ENCODE measurements at places on chromosomes 16 and 17.
A peak's percentile ranks its signal among the peaks of the same experiment; 100 is the strongest.

DNA sequence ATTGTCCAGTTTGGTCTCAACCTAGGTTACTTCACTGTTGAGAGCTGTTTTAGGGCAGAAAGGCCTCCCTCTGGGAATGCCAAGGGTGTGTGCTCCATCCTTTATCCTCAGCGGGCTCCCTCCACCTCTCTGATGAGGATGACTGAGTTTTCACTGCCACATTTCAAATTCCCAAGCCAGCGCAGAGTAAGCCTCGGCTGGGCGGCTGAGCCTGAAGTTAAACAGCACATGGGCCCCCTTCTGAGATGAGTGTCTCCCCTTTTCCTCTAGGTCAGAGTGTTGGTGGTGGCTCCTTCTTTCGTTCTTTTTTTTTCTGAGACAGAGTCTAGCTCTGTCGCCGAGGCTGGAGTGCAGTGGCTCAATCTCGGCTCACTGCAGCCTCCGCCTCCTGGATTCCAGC is 5.5 kb upstream of the GCSH start:
- no peak for DNase-seq

- no peak for DNase-seq
Observed at GRCh38 chr16:89316701-89317100, 99.2 kb downstream of the ZNF778 start.

DNA sequence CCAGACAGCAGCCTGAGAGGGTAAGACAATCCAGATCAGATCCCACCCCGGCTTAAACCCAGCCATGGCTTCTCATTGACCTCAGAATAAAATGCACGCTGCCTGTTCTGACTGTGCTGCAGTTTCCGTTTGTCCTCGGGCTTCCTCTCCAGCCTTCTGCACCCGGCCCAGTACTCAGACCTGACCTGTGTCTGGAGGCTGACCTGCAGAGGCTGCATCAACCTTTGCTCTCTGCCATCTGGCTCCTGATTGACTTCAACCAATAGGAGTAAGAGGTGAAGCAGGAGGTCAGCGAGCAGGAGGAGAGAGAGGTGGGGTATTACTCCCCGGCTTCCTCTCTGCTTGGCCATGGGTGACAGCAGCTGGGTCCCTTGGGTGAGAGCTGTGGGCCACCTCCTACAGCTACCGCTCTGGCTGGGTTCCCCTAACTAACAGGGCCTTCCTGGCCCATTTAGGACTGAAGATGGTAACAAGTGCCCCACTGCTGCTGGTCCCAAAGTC is 46.7 kb downstream of the C16orf82 start:
- DNase-seq = peak; percentile 23

DNA sequence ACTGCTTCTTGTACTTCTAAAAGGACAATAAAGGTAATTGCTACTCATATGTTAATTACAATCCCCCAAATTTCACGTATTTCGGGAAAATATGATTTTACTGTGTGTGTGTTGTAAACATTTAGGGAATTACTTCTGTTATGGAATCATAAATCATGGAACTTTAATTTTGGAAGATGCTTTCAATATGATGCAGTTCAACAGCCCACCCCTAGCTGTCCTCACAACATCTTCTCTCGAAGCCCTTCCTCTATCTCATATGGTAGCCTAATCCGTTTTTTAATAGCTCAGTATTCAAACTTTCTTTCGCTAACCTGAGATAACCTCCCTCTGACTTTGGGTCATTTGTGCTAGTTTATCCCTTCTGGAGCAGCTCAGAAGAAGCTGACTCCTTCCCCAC is 78.4 kb downstream of the ANKFN1 start:
- no peak for DNase-seq

DNA sequence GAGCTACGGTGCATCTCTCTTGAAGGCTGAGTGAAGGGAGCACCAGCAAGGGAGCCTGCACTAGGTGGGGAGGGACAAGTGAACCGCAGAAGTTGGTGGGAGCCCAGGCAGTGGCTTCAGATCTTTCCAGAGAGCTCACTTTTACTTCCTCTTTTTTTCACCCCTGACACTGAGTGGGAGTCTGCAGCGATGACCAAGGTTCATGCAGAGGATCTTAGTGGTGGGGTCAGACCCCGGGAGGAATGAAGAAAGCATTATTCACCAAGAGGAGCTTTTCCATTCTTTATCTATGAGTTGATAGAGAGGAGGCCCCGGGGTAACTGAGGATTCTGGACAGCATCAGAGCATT is 3.0 kb upstream of the CCL2 start:
- peak; percentile 18 for DNase-seq

DNA sequence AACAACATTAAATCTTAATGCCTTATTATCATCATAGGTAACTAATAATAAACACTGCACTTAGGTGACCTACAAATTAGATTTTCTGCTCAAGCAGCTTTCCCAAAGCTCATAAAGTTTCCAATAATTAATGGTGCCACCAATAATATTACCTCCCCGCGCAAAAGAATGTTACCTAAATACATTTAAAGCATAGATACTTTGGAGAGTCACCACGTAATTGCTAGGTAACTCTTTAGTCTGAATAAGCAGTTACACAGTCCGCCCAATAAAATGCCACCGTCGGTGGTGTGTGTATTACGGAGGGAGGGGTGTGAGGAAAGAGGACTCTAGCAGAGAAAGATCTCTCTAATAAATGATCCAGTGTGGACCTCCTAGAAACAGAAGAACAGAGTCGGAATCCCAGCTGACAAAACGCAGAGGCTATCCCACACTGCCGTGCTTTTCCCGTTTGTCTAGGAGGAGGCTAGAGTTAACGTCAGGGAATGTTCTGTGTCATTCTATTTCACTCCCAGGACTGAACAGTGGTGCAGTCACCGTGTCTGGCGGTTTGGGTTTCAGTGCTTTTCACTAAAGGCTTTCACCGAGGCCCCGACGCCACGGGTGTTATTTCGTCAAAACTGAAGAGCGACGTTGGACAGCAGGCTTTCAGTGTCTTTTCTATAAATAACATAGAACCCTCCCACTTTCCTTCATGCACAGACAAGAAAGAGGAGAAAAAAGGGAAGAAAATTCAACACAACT is 630 bp downstream of the RNFT1 start:
- DNase-seq = no peak

- no peak for DNase-seq
Observed at GRCh38 chr17:31311526-31311925, 2.3 kb downstream of the EVI2B start.

- no peak for DNase-seq
Observed at GRCh38 chr16:769184-769784, 8.8 kb downstream of the MSLN start.

- DNase-seq = no peak
Observed at GRCh38 chr16:74461826-74462225, 40.5 kb upstream of the CLEC18B start.

DNA sequence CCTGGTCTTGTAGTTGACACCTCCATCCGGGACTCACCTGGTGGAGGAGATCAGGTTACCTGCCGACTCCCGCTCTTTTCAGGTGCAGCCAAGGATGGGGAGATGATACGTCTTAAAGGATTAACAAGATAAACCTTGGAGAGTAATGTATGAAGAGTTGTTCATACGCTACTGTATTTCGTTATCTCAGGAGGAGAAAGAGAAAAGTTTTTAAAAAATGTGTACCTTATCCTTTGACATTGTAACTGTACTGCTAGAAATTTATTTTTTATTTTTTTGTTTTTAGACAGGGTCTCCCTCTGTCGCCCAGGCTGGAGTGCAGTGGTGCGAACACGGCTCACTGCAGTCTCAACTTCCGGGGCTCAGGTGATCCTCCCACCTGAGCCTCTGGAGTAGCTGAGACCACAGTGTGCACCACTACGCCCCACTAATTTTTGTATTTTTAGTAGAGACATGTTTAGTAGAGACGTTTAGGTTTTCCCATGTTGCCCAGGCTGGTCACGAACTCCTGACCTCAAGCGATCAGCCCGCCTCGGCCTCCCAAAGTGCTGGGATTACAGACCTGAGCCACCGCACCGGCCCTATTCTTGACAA is 764 bp upstream of the SMURF2 start:
- DNase-seq = no peak

DNA sequence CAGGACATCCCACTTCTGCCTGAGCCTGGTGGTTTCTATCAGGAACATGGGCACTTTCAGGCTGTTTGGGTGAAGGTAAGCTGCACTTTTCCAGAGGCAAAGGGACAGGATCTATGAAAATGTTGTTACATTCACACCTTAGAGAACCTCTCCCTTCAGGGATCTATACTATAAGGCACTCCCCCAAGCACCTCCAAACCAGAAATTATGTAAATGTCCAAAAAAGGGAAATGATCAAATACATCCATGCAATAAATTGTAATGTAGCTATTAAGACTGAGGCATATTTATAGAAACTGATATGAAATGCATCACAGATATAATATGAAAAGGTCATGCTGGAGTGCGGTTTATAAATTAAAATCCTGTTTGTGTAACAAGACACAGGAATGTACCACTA is 23.3 kb upstream of the COG7 start:
- DNase-seq = no peak

- no peak for DNase-seq
Observed at GRCh38 chr17:33115366-33115765, 123.7 kb downstream of the SPACA3 start.

DNA sequence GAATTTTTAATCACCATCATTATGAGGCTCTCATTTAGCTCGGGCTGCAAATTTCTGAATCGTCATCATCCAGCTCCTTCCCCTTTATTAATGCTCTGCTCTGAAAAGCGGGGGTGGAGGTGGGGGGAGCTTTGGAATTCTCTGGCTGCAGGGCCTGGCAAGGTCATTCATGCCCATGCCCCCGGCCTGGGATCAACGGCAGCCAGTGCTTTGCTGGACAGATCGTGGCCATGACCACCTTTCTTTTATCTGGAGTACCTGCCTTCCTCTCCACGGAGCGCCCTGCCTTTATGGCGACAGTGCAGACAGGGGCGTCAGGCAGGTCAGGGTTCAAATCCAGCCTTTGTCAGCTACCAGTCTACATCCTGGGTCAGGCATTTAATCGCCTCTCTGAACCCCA is 5.1 kb upstream of the CPSF4L start:
- DNase-seq = no peak

- DNase-seq = no peak
Observed at GRCh38 chr16:49478616-49479015, 105.0 kb downstream of the C16orf78 start.

- no peak for DNase-seq
Observed at GRCh38 chr17:49575679-49576087, at the start of gene NXPH3. NXPH3 (plus strand) TSS chr17:49575871; CDS start chr17:49576220, 349 bp downstream.

GRCh38 chr16:51535591-51535990 is 384.5 kb upstream of the SALL1 start:
- DNase-seq = no peak

GRCh38 chr16:30407804-30408534 is 563 bp downstream of the ZNF771 start:
- no peak for DNase-seq

GRCh38 chr17:38564254-38564837 is 41.4 kb downstream of the SRCIN1 start:
- no peak for DNase-seq

DNA sequence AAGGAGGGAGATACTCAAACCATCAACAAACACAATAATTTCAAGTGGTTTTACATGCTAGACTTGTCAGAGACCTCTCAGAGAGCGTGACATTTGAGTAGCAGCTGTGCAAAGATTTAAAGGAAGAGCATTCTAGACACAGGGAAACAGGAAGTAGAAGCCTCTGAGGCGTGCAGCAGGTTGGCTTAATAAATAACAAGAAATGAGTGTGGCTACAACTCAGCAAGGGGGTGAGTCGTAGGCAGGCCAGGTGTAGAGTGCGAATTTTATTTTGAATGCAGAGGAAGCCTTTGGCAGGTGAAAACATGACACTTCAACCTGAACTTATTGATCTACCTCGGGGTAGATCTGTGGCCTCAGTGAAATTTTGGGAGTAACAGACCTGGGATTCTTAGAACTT is 73.2 kb upstream of the MRTFB start:
- DNase-seq = peak; percentile 39

DNA sequence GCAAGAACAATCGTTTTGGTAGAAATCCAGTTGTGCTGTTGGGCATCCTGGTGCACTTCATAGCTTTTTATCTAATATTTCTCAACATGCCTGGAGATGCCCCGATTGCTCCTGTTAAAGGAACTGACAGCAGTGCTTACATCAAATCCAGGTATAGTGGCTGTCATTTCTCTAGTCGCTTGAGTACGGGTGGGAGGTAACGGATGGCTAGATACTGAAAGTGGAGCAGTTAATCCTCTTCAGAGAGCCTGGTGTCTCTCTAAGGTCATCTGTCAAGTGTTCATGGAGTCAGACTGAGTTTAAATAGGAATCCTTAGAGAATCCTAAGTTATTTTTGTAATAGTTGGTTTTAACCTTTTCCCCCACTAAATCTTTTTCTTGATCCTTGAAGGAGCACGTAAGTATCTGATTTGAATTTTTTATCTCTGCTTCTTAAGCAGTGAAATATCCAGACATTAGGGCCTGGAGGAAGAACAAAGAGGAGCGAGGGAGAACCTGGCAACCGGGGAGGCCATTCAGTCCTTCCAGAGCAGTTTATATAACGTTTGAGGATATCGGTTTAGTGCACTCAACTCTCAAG is 37.2 kb downstream of the MFSD11 start:
- DNase-seq = no peak

- DNase-seq = no peak
Observed at GRCh38 chr16:8958344-8959167, 5.2 kb downstream of the USP7 start.

DNA sequence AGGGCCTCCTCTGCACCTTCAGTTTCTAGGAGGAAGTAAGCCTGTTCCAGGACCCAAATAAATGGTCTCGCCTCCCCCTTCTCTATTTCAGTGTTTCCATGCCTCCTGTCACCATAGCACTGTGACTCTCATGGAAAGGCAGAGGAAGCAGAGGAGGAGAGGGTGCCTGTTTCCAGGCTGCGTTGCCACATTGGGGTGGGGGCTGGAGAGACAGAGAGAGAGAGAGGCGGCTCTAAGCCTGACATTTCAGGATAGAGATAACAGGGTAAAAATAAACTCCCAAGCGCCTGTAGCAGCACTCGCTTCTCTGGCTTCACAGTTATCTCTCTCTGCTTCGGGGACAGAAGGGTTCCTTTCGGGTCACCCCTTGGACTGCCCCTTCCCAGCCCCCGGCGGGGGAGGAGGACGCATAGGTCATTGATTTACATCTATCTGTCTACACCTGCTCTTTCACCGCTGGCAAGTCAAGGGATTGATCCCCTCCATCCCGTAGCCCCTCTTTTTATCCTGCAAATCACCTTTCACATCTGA is 71.2 kb upstream of the MRTFB start:
- no peak for DNase-seq

DNA sequence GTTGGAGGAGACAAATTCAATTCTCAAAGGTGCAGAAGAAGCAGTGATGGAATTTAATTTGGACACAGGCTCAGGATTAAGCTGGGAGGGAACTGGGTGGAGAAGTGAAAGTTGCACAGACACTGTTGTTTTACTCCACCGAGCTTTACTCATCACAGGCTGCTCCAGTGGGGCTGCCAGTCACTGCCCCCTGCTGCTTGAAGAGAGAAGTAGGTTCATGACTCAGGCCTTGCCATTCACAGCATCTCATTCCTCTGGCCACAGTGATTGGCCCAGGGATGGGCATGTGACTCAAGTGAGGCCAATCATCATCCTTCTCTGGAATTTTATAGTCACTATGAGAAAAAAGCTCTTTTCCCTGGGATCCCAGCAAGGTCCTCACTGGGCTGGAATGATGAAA is 11.8 kb downstream of the GNAO1 start:
- DNase-seq = peak; percentile 14

Data from GM18507 (cell line).